GM23248 (cell line): ENCODE measurements at places on chromosomes 16 and 17. TPM values are rescaled to one million over a fixed set of nuclear protein-coding genes. Genes with fewer than 3 reads are reported as not detected.

The CD300A gene
- not detected in 2 replicates for total RNA-seq

- DNase-seq = no peak
- H3K27me3 ChIP-seq = peaks cover 36% of the 10 kb centered on the region
- H3K4me3 ChIP-seq = no peak overlapping the region
These were observed 83.9 kb downstream of the SOX9 start for GRCh38 chr17:72204742-72205141.

The IRF8 gene
- not detected in 2 replicates for total RNA-seq

DNA sequence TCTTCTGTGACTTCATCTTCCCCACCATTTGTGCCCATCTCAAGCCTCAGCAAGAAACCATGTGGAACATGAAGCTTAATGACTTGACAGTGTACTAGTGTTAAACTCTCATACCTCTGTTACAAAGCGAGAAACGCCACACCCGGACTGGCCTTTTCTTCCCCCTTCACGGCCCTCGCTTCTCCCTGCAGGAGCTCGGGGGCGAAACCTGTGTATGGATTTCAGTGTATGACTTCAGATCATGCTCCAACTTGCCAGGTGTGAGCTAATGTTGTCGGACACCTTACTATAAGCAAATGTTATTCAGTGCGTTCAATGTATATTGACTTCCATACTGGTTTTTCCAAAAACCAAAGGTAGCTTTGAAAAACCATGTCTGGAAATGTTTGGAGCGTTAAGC, 20.1 kb upstream of the SLC5A11 start:
- no peak overlapping the region for H3K27ac ChIP-seq
- DNase-seq = no peak
- H3K36me3 ChIP-seq = peaks cover 29% of the 10 kb centered on the region; the same call in 1 of the 2 replicates
- H3K4me3 ChIP-seq = no peak overlapping the region
- no peaks in the 10 kb centered on the region for H3K4me1 ChIP-seq

The CCL22 gene
- total RNA-seq = not detected in 2 replicates

The SLC5A11 gene
- total RNA-seq = not detected in 2 replicates

DNA sequence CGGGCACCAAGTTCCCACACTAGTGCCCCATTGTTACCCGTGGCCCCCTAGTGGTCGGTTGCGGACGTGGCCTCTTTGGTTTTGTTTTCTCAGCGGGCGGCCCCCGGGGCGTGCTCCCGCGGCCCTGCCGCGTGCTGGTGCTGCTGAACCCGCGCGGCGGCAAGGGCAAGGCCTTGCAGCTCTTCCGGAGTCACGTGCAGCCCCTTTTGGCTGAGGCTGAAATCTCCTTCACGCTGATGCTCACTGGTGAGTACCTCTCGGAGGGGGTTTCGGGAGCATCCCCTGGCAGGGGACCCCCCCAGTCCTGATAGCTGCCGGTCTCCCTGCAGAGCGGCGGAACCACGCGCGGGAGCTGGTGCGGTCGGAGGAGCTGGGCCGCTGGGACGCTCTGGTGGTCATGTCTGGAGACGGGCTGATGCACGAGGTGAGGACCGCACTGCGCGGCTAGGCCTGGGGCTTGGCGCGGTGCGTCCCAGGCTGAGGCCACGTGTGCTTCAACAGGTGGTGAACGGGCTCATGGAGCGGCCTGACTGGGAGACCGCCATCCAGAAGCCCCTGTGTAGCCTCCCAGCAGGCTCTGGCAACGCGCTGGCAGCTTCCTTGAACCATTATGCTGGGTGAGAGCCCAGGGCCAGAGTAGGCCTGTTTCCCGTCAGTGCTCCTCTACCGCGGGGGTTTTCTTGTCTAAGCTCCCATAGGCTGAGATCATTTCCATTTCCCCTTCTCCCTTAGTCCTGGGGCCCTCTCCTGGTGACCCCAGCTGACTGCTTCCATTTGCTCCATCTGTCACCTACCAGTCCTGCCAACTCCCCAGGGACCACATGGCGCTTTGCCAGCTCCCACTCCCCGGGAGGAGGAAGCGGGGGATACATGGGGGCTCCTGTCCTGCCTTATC, 1.7 kb downstream of the SPHK1 start:
- H3K27ac ChIP-seq = peak overlapping the region; percentile 96
- peak; percentile 92 for DNase-seq
- H3K4me1 ChIP-seq = peaks cover 22% of the 10 kb centered on the region
- H3K36me3 ChIP-seq = peaks cover 9% of the 10 kb centered on the region; the same call in 1 of the 2 replicates
- H3K27me3 ChIP-seq = no peaks in the 10 kb centered on the region

GRCh38 chr16:66275775-66276428, 90.6 kb upstream of the CDH5 start:
- H3K27ac ChIP-seq = no peak overlapping the region
- H3K4me1 ChIP-seq = peaks cover 15% of the 10 kb centered on the region; the same call in 1 of the 2 replicates
- H3K36me3 ChIP-seq = no peaks in the 10 kb centered on the region
- no peaks in the 10 kb centered on the region for H3K27me3 ChIP-seq

DNA sequence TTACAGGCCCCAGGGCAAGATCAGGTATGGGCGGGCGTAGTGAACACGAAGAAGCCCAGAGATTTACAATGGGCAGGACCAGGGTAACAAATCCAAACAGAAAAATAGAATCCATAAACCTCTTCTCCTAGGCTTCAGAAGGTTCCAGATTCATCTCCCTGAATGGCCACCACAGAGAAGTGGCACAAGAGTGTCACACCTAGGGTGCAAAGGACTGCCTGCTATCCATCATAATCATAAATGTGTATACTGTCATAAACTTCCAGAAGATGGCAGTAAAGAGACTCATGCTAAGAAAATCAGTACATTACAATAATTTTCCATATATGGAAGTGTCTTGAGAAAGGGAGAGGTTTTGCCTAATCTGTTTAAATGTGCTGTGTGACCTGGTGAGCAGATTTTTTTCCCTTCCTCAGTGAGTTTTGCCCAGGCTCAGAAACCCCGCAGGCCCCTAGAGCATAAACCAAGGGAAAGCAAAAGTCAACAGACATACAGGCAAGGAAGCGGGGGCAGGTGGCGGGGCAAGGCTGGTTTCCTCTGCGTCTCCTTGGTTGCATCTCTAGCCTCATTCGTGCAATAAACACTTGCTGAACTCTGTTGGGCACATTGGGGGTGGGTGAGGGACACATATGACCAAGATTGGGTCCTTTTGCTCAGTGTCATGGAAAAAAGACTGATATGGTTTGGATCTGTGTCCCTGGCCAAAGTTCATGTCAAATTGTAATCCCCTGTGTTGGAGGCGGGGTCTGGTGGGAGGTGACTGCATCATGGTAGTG, 92.0 kb upstream of the CDH5 start:
- H3K36me3 ChIP-seq = no peaks in the 10 kb centered on the region
- no peak overlapping the region for H3K4me3 ChIP-seq
- no peaks in the 10 kb centered on the region for H3K27me3 ChIP-seq
- H3K4me1 ChIP-seq = peaks cover 18% of the 10 kb centered on the region
- no peak overlapping the region for H3K27ac ChIP-seq

GRCh38 chr17:61405686-61406536, 6.3 kb downstream of the TBX2 start:
- DNase-seq = no peak
- H3K27ac ChIP-seq = no peak overlapping the region
- no peak overlapping the region for H3K4me3 ChIP-seq
- no peaks in the 10 kb centered on the region for H3K27me3 ChIP-seq
- no peaks in the 10 kb centered on the region; the same call in 1 of the 2 replicates for H3K36me3 ChIP-seq

GRCh38 chr16:20611975-20612481, 35.9 kb upstream of the ACSM2B start:
- H3K27me3 ChIP-seq = no peaks in the 10 kb centered on the region

DNA sequence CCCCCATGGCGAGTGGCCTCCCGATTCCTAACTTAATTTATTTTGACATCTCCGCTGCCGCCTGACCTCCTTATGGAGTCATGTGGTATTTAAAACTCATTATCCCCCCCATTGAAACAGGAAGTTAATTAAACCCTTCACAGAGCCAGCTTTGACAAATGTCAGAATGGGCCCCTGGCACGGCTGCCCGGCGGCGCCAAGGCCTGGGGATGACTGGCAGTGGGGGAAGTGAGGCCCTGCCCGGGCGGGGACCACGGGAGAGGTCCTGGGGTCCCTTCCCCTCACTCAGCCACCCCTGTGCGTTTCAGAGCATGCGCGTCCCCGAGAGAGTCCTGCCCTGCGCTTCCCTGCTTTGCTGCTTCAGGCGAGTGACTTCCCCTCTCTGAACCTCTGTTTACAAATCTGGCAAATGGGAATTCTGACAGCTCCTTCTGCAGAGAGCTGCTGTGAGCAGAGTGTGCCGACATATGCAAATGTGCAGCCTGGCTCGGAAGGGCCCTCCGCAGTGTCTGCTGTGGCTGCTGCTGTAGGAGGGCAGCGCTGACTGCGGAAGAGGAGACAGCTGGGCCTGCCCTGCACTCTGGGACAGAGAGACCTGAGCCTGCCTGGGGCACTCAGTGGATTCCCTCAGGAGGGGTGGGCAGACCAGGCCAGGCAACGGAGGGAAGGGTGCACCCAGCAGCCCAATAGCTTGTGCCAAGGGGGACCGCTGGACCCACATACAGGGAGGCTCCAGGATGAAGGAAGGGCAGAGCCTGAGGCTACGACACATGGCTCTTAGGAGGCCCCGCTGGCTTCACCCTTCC, 4.4 kb upstream of the ZFPM1 start:
- DNase-seq = no peak
- no peaks in the 10 kb centered on the region; the same call in 1 of the 2 replicates for H3K27me3 ChIP-seq

GRCh38 chr17:50952013-50952412, 85.9 kb upstream of the TOB1 start:
- H3K4me1 ChIP-seq = peaks cover 30% of the 10 kb centered on the region
- H3K36me3 ChIP-seq = no peaks in the 10 kb centered on the region
- H3K27me3 ChIP-seq = no peaks in the 10 kb centered on the region
- H3K27ac ChIP-seq = no peak overlapping the region

GRCh38 chr17:27550974-27551505, 79.9 kb upstream of the LGALS9 start:
- no peaks in the 10 kb centered on the region for H3K27me3 ChIP-seq
- no peak overlapping the region for H3K4me3 ChIP-seq
- no peak overlapping the region for H3K27ac ChIP-seq
- no peak for DNase-seq
- peaks cover 29% of the 10 kb centered on the region for H3K4me1 ChIP-seq
- no peaks in the 10 kb centered on the region for H3K36me3 ChIP-seq

GRCh38 chr17:16973760-16974540, 2.0 kb upstream of the TNFRSF13B start:
- H3K4me3 ChIP-seq = no peak overlapping the region
- H3K27me3 ChIP-seq = peaks cover 13% of the 10 kb centered on the region; the same call in 1 of the 2 replicates
- H3K27ac ChIP-seq = no peak overlapping the region

DNA sequence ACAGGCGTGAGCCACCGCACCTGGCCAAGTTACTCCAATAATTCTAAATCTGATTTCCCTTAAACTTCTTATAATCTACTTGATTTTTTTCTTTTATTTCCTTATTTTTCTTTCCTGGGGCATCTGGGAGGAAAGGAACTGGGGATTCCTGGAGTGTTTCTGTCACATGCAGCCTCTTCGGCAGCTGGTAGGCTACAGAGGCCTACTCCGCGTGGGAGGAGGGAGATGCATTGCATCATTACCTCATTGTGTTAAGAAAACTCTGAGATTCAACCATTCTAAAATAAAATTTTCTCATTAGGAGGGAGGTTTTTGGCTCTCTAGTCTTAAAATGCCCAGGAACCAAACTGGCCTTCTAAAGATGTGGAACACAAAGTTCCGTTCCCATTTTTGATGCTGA, 64.0 kb downstream of the SOX9 start:
- peaks cover 13% of the 10 kb centered on the region for H3K4me1 ChIP-seq
- no peaks in the 10 kb centered on the region for H3K36me3 ChIP-seq
- H3K4me3 ChIP-seq = no peak overlapping the region
- H3K27ac ChIP-seq = no peak overlapping the region

DNA sequence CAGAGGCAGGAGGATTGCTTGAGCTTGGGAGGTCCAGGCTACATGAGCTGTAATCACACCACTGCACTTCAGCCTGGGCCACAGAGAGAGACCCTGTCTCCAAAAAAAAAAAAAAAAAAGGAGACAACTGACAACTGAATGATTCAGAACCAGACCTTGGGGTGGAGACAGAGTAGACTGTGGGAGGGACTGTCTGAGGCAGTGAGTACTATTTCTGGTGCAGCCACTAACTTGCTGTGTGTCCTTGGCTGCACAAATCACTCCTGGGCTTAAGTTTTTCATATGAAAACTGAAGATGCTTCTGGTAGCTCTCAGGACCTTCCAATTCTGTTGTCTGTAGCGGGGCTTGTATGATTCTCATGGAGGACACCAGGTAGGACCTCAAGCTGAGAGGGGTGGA, 5.8 kb downstream of the ASB16 start:
- no peak overlapping the region for H3K27ac ChIP-seq
- DNase-seq = no peak
- H3K4me1 ChIP-seq = no peaks in the 10 kb centered on the region
- no peaks in the 10 kb centered on the region for H3K27me3 ChIP-seq

- peaks cover 40% of the 10 kb centered on the region for H3K27me3 ChIP-seq
- no peak overlapping the region for H3K27ac ChIP-seq
- H3K36me3 ChIP-seq = no peaks in the 10 kb centered on the region
- no peak for DNase-seq
- H3K4me1 ChIP-seq = no peaks in the 10 kb centered on the region
These were observed 38.2 kb downstream of the CCDC42 start for GRCh38 chr17:8706431-8706830.

GRCh38 chr17:34527136-34527907, 52.1 kb upstream of the TMEM132E start:
- no peak for DNase-seq
- H3K4me1 ChIP-seq = no peaks in the 10 kb centered on the region
- no peak overlapping the region for H3K27ac ChIP-seq

DNA sequence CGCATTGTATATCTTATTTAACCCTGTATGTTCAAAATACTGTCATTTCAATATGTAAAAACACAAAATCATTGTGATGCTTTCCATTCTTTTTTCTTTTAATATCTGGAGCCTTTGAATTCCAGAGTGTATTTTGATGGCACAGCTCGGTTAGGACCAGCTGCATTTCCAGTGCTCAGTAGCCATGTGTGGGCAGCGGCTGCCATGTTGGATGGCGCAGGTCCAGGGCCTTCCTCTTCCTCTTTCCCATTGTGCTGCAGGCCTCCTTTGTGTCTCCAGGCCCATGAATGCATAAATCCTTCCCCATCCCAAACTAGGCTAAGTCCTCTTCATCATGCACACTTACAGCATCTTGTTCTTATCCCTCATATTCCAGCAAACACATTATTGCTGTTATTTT, 13.0 kb downstream of the IRX3 start:
- H3K27me3 ChIP-seq = no peaks in the 10 kb centered on the region
- no peak overlapping the region for H3K27ac ChIP-seq
- no peak overlapping the region for H3K4me3 ChIP-seq
- H3K36me3 ChIP-seq = no peaks in the 10 kb centered on the region

DNA sequence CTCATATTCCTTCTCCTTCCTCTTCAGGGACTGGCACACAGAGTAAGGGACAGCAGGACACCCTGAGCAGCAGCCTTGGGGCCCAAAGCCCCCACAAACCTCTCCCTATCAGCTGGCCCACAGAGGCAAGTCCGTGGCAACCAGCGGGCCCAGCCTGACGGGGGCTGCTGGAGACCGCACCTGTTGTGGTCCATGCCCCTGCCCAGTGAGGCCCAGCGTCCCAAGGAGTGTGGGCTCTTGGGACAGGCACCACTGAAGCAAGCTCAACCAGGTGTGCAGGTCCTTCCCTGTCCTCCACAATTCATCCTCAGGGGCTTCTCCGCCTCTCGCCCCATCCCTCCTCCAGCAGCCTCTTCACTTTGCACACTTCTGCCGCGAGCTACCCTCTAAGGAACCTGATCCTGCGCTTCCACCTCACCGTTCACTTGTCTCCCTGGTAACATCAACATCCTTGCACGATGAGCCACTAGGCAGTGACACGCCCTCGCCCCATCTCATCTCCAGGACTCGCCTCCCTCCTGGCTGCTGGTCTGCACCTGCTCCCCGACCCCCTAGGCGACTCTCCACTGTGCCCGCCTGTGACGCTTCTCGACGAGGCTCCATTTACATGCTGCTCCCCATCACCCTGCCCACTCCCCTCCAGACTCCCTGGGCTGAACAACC, 12.7 kb downstream of the MNT start:
- H3K27ac ChIP-seq = no peak overlapping the region
- no peak for DNase-seq
